ENCODE measurements at places on chromosomes 4 and X.

GRCh38 chr4:52036886-52037530, 1.1 kb downstream of the SGCB start:
- no peak for DNase-seq

DNA sequence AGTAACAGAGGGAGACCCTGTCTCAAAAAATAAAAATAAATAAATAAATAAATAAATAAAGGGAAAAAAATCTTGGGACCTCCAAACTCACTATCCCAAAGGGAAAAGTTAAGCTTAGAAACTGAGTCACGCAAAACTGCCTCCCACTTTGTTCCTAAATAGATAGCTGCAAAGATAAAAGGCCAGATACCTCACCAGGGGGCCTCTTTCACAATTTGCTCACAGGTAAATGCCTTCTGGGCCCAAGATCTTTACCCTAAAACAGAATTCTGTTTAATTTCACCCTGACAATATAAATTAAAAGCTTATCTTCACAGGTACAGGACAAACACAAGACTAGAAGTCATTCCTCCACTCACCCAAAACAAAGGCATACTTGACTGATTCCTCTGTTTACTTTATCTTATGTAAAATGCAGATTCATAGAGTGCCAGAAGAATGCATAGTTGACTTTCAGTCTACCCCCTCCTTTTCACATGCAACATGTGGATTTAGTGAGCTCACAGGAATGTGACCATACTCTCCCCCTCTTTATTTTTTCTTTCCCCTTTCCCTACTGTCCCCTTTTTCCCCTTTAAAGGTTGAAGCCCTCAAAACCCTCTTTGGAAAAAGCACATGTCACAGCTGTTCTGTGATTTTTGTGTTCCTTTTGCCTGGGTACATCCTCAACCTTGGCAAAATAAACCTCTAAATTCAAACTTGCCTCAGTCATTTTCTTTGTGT, 23.4 kb downstream of the ELF2 start:
- no peak for DNase-seq

- DNase-seq, result no peak
These were observed 1.1 kb upstream of the MANBA start for GRCh38 chr4:102761906-102762305.

- DNase-seq, result no peak
These were observed 58.6 kb upstream of the MCF2 start for GRCh38 chrX:139766545-139766983.

- peak; percentile 51 for DNase-seq
These were observed 7.0 kb upstream of the TXK start for GRCh38 chr4:48141048-48141447.

DNA sequence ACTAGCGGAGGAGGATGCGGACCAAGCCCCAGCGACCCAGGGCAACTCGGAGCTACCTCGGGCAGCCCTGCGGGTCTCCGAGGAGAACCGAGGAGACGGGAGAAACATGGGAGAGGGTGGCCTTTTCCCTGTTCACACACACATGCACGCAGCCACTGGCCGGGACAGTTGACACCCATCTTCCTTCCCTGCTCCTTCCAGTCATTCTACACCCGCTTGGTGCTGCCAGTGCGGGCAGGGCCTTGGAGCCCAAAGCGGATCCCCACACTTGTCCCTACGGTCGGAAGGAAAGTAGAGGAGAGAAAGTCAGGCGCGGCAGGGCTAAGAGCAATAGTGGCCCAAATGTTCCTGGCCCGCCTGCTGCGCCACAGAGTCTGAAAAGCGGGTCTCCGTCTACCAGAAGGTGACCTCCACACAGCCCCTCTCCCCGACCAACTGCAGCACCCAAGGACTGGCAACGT, 1.1 kb upstream of the PPP3CA start:
- no peak for DNase-seq

DNA sequence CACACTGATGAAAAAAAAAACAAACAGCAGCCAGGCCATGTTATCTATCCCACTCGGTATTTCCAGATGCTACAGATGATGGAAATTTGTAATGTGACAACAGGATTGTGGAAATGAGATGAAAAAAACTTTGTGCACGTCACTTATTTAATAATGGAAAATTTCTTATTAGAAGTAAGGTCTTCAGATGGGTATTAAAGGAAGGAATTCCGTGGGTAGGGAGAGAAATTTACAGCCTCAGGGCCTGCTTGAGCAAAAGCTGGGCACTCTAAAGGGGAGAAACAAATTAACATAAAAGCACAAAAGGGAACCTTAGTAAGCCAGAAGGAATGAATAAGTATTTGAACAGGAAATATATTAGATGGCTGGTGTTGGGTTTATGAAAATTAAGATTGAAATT, 4.2 kb upstream of the PKD2 start:
- DNase-seq, result no peak

DNA sequence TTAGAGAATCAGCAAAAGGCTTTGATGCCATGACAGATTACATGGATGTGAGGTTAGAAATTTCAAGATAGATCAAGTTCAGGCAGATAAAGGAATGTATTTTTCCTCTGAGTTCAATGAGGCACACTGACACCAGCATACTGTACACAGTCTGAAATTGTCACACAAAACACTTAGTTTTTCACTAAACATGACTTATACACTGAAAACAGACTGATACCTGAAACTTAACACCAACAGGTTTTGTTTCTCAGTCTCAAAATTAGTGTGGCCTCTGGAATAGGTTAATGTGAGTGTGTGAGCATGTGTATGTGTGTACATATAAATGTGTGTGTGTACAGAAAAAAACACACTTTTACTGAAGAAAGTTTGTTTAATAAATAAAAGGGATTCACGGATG, 129.9 kb upstream of the SLITRK2 start:
- no peak for DNase-seq

- no peak for DNase-seq
These were observed 69.1 kb downstream of the RGS12 start for GRCh38 chr4:3361896-3362295.

DNA sequence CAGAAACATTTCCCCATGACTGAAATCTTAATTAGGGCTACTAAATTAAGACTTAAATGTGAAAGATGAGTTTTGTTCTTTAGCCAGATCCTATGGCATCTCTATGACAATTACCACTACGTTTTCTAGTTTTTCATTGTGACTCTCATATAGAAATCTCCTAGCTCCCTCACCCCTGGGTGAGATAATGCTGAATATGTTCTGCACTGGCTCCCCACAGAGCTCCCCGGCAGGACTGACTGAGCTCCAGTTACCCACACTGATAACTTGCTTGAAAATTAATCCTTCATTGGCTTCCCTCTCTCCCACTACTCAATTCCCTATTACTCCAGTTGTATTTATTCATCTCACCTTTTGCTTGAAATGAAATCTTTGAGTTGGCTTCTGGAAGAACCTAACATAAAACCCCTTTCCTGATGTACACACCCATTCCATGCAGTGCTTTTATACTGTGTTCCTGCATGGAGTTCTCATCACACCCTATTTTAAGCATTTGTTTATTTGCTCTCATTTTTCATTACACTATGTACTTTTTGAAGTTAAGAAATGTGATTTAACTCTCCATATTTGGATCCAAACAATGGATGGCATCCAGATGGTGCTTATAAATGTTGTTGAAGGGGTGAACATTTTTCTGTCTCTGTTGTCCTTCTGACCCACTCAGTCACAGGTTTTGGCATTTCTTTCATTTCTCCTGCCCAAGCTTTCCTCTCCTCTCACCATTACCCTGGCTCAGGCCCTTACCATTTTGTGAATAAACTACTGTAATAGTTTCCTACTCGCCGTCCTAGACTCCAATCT, 623.4 kb downstream of the SPRY1 start:
- no peak for DNase-seq

GRCh38 chr4:115158296-115158695, 44.9 kb upstream of the NDST4 start:
- no peak for DNase-seq

DNA sequence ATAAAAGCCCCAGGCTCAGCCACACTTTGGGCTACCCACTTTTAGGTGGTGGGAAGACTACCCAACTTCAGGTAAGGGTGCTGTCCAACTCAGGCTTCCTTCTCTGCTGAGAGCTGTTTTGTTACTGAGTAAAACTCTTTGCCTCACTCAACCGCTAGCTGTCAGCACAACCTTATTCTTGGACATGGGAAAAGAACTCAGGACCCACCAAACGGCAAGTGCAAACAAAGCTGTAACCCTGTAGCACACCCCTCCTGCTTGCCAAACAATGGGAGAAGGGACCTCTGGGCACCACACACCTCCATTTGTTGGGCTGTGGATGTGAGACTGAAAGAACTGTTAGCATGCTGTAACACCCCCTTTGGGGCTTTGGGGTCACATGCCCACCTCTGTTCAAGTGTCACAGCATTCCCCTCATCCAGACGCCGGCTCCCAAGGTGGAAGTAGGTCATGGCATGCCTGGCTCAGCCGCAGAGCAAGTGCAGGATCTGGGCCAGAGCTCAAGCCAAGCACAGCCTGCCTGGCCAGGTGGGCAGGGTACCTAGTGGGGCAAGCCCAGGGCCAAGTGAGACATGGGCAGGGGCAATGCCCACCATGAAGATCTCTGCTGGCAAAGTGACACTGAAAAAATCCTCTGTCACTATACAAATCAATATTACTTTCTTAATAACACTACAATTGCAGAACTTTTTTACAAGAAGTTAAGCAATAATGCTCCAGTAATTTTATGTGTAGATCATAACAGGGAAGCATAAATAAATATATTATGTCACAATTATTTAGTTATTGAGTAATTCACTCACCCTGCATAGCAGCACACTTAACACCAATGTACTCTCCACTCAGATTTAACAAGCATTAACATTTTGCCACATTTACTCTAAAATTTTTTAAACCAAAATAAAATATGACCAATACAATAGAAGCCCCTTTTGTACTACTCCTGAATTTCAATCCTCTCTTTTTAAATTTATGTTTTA, 107.2 kb downstream of the TBCK start:
- no peak for DNase-seq

DNA sequence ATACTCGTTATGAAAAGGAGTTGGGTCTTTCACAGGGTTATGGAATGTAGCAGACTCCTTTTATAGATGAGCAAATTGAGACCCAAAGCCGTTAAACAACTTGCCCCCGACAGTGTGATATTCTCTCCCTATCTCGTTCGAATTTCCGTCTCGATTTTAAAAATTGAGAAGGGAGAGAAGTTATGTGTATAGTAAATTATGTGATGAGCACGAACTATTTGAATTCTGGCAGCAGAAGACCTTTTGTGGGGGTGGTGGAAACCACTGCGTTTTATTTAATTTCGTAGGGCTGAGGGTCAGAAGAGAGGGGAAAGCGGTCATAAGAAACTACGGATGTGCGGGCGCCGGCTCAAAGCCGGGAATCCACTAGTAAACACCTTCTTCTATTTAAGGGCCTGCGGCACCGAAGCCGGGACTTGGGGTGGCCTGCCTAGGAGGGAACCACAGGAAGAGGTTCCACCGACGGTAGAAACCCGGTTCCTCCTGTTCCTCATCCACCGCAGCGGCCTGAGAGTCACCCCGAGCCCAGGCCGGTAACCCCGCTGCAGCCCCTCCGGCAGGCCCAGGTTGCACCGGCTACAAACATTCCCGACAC, 1.5 kb upstream of the DDX3X start:
- DNase-seq, result no peak

- DNase-seq, result no peak
These were observed 11.0 kb downstream of the GNRHR start for GRCh38 chr4:67743194-67743593.

DNA sequence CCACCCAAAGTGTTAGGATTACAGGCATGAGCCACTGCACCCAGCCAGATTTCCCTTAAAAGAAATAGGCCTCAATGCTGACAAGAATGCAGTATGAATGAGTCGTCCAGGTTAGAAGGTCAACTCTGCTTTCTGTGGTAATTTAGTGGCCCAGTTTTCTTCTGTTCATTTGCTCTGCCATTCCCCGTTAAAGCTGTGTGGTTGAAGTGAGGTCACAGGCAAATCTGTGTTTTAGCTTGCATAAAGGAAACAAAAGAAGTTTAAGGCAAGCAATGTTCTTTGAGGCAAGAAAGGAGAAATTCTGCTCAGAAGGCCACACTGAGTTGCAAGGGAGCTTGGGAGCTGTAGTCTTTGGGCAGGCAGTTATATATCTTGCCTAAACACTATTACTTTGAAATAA, 176.8 kb downstream of the LARP7 start:
- no peak for DNase-seq

- DNase-seq, result no peak
These were observed 5.6 kb downstream of the PRDM8 start for GRCh38 chr4:80202741-80203553.

GRCh38 chrX:110401135-110401534, 42.5 kb downstream of the RTL9 start:
- DNase-seq, result no peak

GRCh38 chrX:15546745-15547144, 46.1 kb downstream of the BMX start:
- DNase-seq, result no peak

DNA sequence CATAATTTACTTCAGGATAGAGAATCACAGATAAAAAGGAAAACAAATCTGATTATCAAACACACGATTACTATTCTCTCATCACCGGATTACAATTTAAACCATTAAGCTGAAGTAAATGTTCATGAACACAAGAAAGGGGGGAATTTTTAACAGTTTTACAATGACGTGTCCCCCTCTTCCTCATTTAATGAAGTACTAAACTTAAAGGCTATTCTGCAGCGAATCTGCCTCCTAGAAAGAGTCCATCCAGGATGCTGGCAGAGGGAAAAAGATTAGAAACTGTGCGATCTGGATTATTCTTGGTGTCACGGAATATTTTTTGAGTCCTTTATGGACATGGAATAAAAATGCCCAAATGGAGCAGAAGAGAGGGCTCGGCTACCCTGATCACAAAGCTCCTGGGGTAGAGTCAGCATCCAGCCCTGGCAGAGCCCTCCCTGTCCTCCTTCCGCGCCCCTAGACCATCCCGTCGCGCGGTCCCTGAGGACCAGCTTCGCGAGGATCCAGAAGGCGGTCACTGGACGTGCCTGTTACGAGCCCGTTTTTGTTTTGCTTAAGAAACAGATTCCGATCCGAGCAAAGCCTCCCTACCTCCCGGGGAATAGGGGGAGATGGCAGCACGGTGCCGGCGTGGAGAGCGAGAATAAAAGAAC, 1.2 kb downstream of the ELF2 start:
- DNase-seq, result peak; percentile 20

GRCh38 chrX:142483965-142484364, 278.9 kb upstream of the MAGEC2 start:
- DNase-seq, result no peak

DNA sequence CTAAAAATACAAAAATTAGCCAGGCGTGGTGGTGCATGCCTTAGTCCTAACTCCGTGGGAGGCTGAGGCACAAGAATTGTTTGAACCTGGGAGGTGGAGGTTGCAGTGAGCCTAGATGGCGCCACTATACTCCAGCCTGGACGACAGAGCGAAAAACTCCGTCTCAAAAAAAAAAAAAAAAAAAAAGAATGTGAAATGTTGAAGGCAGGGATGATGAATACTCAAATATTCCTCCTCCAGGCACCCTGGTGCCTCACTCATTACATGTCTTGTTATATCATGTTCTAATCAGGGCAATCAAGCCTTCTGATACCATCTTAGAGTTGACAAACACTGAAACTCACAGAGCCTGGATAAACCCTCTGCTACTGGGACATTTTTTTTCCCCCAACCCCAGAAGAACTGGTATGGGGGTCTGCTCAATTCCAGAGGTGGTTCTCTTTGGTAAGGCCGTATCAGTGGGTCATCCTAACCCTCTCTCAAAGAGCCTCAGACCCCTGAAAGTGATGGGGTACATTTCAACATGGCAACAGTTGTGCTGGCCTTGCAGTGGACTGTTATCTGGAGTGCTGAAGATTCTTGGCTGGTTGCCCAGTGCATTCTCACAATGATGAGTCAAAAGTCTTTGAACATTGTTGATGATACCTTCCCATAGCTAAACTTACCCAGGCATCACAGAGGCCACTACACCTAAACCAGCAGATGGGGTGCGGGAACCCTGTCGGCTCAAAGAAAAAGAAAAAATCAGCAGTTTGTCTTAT, 2.4 kb upstream of the SH3KBP1 start:
- no peak for DNase-seq

GRCh38 chrX:135354288-135354687, 45.0 kb downstream of the ETDC start:
- DNase-seq, result no peak

Measured in NCI-H2081 (cell line).